CD4-positive, alpha-beta T cell treated with Interleukin-12 subunit alpha and Interleukin-12 subunit beta, for 1 hour (primary cell): ENCODE measurements at places on chromosomes 1 and 21.

GRCh38 chr1:1291548-1292441, 11.6 kb downstream of the SCNN1D start:
- peak; percentile 74 for DNase-seq

- peak; percentile 49 for DNase-seq
Measured at GRCh38 chr1:21622466-21623315, 46.5 kb downstream of the RAP1GAP start.

- DNase-seq, result no peak
Measured at GRCh38 chr1:116680752-116681151, 13.2 kb upstream of the IGSF3 start.

DNA sequence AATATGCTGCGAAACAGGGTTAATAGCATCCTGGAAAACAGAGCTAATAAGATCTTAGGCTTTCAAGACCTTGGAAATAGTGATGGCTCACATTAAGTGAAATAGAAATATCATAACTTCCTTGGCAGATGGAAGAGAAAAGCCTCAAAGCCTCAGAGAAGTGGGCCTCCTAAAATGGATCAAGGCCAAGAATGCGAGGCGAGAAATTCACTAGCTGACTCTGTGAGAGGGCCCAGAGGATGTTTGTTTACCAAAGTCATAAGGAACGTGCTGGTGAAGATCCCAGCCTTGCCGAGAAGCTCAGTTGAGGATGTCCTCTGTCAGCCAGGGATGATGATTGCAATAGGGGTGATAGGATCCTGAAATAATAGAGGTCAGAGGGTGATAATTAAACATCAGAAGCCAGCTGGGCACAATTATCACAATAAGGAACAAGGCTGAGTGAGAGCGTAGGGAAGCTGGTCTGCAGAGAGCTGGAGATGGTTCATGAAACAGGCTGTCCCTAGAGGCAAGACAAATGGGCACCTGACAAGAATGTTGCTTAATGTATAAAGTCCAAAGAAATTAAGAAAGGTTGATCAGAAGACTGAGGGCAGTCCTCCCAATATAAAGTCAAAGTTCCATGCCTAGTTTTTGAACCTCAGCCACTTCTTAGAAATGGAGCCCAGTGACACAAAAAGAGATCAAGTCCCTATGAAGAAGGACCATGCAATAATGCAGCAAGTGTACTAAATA, 101.7 kb upstream of the COG2 start:
- no peak for DNase-seq

GRCh38 chr1:226814751-226815537, 55.5 kb upstream of the PSEN2 start:
- peak; percentile 8 for DNase-seq

DNA sequence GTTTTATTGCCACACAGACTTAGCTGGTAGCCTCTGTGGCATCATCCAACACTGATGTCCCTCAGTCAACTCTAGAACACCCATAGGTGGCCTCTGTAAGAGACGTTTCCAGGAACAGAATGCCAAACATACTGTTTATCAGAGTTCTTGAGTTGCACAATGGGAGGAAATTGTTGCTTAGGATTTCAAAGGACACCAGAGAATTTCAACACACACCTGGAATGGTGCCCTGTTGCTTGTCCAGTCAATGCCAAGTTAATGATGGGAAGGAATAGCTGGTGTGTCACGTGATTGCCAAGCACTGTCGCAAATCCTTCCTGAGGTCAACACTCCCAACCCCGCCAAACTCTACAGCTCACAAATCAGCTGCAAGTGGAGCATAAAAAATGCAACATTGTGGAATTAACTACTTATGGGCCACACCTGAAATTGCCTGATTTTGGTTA, 28.6 kb upstream of the DUSP23 start:
- no peak for DNase-seq
